MCF 10A (cell line): ENCODE measurements at places on chromosomes 11 and 22.

DNA sequence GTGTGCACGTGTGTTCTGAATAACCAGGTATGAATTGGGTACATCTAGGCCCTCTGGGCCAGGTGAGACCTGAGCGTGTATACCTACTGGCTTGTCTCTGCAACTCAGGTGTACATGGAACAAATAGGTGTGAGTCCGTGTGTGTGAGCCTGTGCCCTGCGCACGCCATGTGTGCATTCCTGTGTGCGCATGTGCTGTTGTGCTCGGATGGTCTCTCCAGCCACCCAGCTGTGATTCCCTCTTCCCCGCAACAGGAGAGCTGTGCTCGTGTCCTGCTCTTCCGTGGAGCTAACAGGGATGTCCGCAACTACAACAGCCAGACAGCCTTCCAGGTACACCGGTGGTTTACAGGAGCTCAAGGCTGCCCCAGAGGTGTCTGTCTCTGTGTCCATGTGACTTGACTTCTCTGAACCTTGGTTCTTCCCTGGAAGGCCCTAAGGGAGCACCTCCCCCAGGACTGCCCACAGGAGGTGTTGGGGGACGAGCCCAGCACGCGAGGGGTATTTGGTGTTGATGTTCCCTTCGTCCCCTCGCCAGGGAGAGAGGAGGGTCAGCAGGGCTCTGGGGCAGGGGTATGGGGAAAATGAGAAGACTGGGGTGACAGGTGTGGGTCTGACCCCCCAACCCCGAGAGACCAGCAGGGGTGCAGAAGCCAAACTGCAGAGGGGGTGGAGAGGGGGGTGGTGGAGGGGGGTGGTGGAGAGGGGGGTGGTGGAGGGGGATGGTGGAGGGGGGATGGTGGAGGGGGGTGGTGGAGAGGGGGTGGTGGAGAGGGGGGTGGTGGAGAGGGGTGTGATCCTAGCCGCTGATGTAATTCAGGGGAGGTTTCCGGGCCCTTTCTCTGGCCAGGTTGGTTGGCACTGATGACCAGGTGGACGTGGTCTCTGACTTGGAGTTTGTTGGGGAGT lies 10.7 kb downstream of the SHANK3 start:
- DNase-seq: no peak

- DNase-seq: peak; percentile 30
These were observed 35.0 kb downstream of the CWC15 start for GRCh38 chr11:94938095-94939055.

- no peak for DNase-seq
These were observed 1.3 kb downstream of the SCARF2 start for GRCh38 chr22:20436307-20436767.

DNA sequence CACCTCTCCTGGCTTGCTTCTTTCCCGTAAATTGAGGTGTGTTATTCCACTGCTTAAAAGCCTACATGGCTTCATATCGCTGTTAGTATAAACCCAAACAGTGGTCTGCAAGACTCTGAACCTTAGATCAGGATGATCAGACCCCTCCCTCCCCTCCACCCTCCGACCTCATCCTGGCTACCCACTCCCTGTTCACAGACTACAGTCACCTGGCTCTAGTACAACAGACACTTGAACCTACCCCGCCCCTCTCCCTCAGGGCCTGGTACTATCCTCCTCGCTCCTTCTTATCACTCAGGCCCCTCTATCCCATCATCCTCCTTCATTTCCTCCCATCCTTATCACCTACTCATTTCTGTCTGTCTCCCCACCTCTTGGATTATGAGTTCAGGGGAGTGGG lies 20.1 kb downstream of the PTPRJ start:
- no peak for DNase-seq

GRCh38 chr11:68509066-68509465 lies 48.5 kb downstream of the PPP6R3 start:
- no peak for DNase-seq

DNA sequence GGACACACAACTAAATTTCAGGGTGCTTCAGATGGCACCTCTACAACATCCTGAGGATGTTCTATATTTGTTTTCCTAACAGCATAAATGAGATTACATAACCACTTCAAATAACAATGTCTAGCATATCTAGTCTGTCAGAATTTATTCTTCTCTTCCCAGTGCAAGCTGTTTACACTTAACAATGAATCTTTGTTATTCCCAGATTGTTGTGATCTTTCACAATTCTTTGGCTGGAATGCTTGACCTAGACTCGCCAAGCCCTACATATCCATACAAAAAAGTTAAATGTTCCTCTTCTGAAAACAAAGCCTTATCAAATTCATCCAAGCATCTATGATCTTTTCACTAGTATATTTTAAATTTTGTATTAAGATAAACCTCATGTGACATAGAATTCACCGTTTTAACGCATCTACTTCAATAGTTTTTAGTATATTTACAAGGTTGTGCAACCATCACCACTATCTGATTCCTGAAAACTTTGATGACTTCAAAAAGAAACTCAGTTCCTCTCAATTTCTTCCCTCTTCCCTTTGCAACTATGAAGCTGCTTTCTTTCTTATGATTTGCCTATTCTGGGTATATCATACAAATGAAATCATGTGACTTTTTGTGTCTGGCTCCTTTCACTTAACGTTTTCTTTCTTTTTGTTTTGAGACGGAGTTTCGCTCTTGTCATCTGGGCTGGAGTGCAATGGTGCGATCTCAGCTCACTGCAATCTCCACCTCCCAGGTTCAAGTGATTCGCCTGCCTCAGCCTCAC lies 61.7 kb upstream of the CHRNA10 start:
- no peak for DNase-seq

- no peak for DNase-seq
These were observed 231.2 kb upstream of the MTNR1B start for GRCh38 chr11:92738276-92738675.

GRCh38 chr11:108112057-108112456 lies 9.3 kb upstream of the ACAT1 start:
- no peak for DNase-seq

DNA sequence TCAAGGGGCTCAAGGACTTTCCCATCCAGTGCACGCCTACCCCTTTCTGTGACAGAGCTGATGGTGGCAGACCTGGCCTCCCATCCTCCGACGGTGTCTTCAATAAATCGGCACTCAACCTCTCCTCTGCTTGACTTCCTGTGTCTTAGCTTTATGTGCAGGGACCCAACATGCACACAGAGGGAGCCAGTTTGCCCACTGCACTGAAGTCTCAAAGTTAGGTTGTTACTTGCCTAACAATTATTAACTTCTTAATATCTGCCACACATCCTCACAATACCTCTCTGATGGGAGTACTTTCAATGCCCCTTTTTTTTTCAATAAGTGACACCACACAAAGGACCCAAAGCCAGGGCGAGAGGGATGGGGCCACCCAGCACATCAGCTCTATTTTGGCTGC lies 3.6 kb downstream of the IZUMO1R start:
- no peak for DNase-seq

DNA sequence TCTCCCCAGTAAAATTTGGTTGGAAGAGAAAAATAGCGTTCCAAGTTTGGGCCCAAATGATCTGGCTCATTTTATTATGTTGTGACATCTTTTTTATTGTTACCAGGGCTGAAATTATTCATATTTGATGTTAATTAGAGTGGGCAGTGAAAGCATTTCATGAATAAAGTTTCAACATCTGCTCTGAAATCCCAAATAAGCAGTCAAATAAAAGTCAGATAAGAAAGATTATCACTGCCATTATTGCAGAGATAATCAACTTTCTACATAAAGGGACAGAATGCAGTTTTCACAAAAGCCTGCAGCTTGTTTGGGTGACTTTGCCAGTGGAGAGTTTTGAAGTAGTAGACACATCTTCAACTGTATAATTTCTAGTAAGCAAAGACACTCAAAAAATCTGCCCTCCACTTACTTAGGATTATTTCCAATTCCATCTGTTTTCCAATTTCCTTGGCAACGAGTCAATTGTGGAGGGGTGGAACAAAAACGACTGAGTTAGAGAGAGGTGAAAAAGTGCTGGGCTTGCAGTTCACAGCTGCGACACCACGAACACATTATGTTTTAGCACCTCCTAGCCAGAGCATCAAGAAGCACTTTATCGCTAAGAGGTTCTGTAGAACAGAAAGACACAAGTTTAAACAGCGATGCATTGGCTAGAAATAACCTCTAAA lies 9.0 kb downstream of the TECTA start:
- DNase-seq: no peak
